ENCODE measurements at places on chromosomes 11 and 22.

GRCh38 chr11:21037850-21038249, 368.5 kb downstream of the NELL1 start:
- DNase-seq: no peak

DNA sequence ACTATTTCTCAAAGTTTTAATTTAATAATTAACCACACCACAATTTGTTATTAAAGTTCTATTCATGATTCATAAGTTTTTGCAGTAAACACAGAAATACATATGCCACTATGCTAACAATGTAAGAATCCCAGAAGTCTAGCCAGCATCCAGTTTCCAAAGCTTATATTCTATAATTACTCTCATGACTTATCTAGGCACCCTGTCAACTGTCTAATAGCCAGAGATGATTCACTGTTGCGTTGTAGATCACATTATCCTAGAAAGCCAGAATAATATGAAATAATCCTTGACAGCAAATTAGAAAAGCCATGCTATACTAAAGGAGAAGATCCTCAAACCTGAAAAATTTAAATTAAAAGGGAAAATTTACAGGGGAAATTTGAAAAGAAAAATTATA, 141.0 kb downstream of the SOX6 start:
- no peak for DNase-seq

- DNase-seq: no peak
Measured at GRCh38 chr11:19102521-19102900, 14.5 kb upstream of the ZDHHC13 start.

DNA sequence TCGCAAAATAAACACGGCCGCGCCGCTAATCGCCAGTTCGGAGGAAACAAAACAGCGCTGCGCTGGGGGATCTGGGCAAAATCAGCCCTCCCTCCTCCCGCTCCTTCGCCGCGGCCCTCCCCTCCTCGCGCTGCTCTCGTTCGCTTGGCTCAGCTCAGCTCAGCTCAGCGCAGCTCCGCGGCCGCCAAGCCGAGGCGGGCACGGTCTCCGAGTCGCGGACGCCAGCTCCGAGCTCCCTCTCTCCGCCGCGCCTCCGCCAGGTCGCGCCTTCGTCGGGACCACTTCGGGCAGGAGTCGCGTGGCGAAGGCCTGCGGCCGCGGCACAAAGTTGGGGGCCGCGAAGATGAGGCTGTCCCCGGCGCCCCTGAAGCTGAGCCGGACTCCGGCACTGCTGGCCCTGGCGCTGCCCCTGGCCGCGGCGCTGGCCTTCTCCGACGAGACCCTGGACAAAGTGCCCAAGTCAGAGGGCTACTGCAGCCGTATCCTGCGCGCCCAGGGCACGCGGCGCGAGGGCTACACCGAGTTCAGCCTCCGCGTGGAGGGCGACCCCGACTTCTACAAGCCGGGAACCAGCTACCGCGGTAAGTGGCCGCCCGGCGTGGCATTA, at the start of gene SPON1:
TSS of gene SPON1 (plus strand) at position 162 of the 607 bp plus-strand sequence. CDS start at position 344, 182 bp downstream.
- DNase-seq: no peak

DNA sequence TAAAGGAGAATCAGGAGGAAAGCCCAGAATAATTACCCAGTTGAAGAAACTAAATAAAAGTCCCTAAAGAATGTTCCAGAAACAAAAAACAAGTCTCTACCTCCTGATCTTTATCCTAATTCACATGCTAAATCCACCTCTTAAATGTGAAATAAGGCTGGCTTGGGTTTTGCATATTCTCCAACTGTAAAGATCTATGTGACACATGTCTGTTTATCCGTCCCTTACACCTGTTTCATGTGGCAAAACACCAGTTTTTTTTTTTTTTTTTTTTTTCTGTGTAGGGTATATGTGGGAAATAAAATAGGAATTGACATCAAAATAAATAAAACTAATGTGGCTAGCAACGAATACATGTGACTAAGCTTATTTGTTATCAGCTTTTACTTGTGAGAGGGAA, 70.5 kb downstream of the NARS2 start:
- no peak for DNase-seq

DNA sequence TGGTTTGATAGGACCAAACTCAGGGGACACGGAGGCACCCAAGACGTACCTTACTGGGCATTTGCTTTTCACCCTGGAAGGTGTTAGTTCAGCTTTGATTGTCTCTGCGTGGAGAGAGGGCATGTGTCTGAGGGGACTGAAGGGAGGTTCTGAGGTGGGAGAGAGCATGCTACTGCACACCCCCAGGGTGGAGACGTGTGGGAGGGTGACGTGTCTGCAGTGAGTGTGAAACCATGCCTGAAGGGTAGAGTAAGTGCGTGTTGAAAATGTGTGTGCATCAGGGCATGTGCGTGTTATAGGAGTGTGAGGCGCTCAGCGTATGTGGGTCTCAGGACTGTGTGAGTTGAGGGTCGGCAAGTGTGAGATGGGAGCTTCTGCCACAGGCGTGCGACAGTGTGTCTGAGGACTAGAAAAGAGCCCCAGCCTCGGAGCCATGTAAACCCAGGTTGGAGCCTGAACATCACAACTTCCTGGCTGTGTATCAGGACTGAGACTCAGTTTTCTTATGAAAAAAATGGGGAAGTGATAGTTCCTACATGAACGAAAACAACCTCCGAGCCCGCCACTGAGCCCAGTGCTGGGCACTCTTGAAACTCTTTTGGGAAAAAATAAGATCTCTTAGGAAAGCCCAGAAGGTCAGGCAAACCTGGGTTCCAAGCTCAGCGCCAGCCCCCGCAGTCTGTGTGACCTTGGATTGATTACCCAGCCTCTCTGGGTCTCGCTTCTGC, 11.8 kb upstream of the KCNJ11 start:
- DNase-seq: no peak

- DNase-seq: peak; percentile 2
Measured at GRCh38 chr11:123640677-123641494, 13.5 kb downstream of the SCN3B start.

DNA sequence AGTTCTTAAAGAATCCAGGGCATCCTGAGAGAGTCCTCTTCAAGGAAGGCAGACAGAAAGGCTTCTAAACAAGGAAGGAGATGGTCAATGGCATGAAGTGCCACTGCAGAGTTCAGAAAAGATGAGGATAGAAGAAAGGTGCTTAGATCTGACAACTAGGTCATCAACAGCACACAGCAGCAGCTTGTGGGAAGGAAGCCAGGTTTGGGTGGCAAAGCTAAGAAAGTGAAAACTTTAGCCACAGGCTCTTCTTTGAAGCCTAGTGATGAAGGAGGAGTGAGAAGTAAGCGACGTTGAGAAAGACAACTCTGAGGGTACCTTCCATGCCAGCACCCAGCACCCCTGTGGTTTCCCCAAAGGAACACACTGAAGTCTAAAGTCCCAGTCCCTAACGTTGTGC, 92.0 kb downstream of the LARGE1 start:
- DNase-seq: no peak

- no peak for DNase-seq
Measured at GRCh38 chr11:66951927-66952337, 6.3 kb downstream of the PC start.

GRCh38 chr11:121722431-121723245, 269.9 kb upstream of the SORL1-AS1 start:
- no peak for DNase-seq

DNA sequence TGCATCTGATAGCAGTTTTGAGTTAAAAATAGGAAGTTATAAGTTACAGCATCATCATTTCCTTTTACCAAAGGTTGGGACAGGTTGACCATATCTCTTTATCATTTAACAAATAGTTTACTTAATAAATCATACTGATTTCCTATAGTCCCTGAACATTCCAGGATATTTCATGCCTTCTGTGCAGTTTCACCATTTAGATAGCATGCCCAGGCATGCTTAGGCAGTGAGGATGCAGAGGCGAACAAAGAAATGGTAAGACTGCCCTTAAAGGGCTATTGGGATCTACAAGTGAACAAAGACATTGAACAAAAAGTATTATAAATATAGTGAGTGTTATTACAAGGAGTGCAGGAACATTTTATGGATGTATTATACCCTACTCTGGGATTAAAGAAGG, 96.4 kb downstream of the PRMT3 start:
- no peak for DNase-seq

DNA sequence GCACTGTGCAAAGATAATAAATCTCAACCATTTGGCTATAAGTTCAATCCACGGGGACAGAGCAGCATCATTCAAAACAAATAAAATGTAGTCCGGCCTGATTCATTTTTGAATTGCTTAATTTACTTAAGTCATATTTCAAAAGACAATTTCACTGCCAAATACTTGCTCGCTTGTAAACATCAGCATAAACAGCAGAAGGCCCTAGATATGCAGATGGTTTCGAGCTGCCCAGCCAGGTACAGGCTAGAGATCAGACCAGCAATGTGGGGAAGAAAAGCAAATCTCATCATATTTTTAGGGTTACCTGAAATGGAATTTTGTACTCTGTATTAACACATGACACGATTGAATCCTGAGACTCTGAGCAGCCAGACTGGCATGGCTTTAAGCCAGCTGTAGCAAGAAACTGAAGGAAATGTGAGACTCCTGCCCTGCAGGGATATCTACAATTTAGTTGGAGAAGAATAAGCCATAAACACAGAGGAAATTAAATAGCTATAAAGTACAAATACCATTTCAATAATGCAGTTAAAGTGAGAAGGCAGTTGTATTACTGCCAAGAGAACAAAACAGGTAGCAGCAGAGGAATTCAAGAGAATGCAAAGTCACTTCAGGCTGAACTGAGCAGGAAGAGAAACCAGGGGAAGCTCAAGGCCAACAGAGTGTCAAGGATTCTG, 440.3 kb downstream of the ETS1 start:
- no peak for DNase-seq

- peak; percentile 92 for DNase-seq
Measured at GRCh38 chr22:17576470-17576869, 13.2 kb downstream of the SLC25A18 start.

DNA sequence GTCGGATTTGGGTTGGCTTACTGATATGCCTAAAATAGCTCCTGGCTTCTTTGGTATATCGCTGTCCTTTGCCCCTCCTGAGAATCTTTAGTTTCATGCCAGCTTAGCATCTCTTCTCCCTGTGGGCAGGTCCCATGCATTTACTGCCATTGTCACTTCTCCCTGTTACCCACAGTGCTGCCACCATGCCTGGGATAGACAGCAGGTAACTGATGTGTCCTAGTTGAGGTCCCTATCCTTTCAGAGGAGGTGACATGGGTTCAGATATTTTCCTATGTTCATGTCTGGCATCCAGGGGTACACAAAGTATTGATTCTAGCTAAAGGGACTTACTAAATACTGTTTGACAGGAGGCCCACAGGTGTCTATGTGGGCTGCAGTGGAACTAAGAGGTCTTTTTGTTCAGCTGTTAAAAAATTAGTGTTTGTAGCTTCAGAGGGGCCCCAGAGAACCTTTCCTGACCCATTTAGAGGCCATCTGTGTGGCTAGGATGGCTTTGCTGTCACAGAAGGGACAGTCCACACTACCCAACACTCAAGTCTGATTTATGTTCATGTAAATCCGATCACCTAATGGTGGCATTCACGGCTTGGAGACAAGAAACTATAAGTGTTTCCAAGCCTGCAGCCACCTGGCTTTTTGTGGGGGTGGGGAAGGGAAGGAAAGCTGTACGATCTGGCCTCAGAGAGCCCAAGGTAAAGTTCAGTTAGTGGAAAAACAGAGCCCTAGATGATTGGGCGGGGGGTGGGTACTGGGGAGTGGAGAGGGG, 8.5 kb downstream of the TIMP3 start:
- DNase-seq: no peak

DNA sequence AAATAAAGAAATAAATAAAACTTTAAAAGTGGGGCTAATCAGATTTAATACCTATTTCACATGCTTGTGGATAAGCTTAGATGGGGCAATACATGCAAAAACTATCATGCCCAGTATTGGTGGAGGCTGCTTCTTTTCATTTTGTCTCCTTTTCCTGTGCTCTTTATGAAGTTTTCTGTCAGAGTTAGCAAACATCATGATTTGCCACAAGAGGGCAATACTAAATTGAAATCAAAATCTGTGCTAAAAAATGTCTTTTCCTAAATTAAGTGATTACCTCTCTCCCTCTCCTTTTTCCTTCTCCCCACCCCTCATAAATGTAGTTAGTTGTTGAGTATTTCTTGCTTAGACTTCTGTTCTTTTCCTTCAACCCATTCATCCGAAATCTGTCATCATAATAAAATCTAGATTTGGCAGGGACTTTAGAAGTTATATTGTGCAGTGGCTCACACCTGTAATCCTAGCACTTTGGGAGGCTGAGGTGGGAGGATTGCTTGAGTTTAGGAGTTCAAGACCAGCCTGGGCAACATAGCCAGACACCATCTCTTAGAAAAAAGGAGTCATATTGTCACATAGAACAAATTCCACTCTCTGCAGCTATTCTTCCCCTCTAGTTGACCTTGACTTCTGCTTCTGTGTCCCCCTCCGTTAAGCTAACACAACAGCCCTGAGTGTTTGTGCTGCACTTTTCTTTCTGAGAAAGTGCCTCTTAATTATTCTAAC, 4.7 kb upstream of the ARHGAP42 start:
- peak; percentile 9 for DNase-seq

DNA sequence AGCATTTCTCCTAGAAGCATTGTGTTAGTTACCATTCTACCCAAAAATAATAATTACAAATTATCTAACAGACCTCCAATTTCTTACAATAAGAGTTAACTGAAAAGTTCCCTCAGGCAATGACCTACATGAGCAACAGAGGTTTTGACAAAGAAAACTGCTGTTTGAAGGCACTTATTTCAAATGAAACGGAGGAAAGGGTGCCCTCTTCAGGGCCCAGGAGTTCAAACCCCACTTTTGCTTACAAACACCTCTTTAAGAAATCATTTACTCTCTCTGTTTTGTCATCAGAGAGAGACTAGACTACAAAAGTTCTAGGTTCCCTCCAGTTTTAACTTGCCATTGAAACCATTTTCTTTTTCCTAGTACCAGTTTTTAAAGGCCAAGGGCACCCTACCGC, 56.7 kb downstream of the AMBRA1 start:
- no peak for DNase-seq

- DNase-seq: no peak
Measured at GRCh38 chr11:66289548-66290329, 796 bp upstream of the YIF1A start.

DNA sequence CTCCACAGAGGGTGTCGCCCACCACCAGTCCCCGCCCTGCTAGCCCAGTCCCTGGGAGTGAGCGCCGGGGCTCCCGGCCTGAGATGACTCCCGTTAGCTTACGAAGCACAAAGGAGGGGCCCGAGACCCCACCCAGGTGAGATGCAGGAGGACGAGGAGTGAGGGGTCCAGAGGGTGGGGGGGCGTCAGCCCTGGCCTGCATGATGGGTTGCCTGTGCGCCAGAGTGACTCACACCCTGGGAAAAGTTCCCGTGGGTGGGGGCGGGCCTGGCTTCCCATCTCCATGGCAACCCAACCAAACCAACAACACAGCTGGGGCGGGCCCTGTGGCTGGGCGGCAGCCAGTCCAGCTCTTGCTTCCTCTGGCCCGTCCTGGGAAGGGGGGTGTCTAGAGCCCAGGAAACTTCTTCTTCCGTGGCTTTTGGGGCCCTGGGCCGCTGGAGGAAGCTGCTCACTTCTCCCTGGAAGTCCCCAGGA, 4.5 kb downstream of the GAS2L1 start:
- peak; percentile 79 for DNase-seq

DNA sequence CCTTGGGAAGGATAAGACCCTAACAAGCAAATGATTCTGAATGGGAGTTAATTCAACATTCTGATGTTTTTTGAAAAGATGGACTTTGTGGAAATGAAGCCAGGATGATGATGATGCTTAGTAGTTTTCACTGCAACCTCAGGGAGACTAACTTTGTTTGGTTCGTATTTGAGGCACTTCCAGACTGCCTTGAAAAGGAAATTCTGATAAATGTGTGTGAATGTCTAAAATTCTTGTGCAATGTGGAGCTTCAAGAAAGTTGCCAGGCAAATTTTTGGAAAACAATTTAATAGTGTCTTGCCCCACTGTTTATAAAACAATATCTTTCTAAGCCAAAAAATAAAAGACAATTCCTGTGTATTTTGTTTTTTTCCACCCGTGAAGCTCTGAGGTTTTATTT, 11.2 kb upstream of the NAV2 start:
- DNase-seq: no peak

All from NCI-H226 (cell line).